HFFc6 (cell line): ENCODE measurements at places on chromosomes 6 and 20. TPM values are rescaled to one million over a fixed set of nuclear protein-coding genes. Genes with fewer than 3 reads are reported as not detected.

GRCh38 chr20:40863355-40863919, 165.2 kb upstream of the TOP1 start:
- H3K4me3 ChIP-seq, result no peak overlapping the region
- no peak overlapping the region for H3K27ac ChIP-seq
- peaks cover 22% of the 10 kb centered on the region for H3K27me3 ChIP-seq
- no peak for DNase-seq
- peaks cover 11% of the 10 kb centered on the region for H3K4me1 ChIP-seq

DNA sequence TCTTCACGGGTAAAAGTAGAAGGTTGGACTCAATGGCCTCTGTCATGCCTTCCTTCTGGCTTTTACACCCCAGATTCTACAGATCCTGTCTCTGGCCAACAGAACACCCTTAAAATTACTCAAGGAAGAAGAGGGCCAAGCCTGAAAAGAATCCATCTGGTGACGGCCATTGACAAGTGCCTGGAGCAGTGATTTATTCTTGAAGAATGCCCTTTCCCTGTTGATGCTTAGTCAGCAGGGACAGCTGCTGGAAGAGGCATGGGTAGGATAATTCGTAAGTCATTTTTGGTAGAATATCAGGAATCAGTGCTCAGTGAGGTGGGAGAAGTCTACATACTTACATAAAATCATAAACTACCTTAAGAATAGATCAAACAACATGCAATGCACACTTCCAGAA, 397.9 kb downstream of the SAMD5 start:
- no peaks in the 10 kb centered on the region; the same call in 1 of the 2 replicates for H3K27me3 ChIP-seq
- H3K4me1 ChIP-seq, result no peaks in the 10 kb centered on the region
- no peak for DNase-seq
- no peak overlapping the region for H3K27ac ChIP-seq

The HLA-DMB gene
- total RNA-seq, result not detected in 3 replicates

DNA sequence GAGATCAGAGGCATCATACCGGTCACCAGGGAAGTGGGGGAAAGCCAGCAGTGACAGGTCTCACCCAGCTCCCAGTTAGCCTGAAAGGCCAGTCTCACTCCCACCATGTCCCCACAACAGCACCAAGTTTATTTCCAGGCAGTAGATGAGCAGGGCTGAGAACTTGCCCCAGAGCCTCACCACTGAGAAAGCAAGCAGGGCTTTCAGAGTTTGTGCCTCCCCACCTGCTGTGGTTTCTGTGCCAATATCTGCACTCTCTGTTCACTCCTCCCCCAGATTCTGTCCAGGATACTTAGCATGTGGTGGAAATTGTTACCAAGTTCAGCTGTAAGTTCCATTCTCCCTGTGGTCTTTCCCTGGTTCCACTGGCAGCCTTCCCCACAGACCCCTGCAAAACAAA, 255.0 kb upstream of the HTR1E start:
- no peaks in the 10 kb centered on the region for H3K4me1 ChIP-seq
- H3K36me3 ChIP-seq, result peaks cover 5% of the 10 kb centered on the region; the same call in 1 of the 2 replicates
- H3K4me3 ChIP-seq, result no peak overlapping the region
- H3K27me3 ChIP-seq, result no peaks in the 10 kb centered on the region; the same call in 1 of the 2 replicates
- no peak overlapping the region for H3K27ac ChIP-seq

The TPBG gene
- 78.8 to 129 TPM (median 99.9 TPM) in 3 replicates for total RNA-seq

DNA sequence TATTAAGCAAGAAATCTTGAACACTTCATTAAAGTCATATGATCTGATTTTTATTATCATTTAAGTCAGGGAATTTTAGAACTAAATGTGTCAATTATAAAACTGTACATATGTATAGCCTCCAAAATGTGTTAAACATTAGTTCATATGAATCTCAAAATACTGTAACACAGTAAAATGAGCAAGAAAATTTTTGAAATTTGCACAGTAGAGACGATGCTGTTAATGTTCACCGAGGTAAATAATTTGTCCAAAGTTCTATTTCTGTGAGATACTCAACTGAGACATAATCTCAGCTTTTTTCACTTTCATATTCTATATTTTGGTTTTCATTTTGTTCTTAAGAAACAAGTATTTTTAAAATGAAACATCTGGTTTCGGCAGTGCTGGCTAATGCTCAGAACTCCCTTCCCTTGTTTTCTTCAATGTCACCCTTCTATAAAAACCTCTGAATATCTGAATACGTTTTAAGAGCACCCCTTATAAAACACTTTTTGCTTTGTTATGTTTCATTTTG, 353.1 kb downstream of the LAMA2 start:
- H3K4me3 ChIP-seq, result no peak overlapping the region
- H3K36me3 ChIP-seq, result no peaks in the 10 kb centered on the region
- no peak for DNase-seq

GRCh38 chr6:145866456-145867396, 52.1 kb upstream of the FBXO30 start:
- DNase-seq, result no peak
- H3K4me3 ChIP-seq, result no peak overlapping the region
- no peaks in the 10 kb centered on the region for H3K27me3 ChIP-seq
- peaks cover 10% of the 10 kb centered on the region; the same call in 1 of the 2 replicates for H3K4me1 ChIP-seq
